ENCODE measurements at places on chromosomes 6 and 20.

GRCh38 chr6:25058441-25058840, 122.7 kb upstream of the RIPOR2 start:
- no peak for ATAC-seq

DNA sequence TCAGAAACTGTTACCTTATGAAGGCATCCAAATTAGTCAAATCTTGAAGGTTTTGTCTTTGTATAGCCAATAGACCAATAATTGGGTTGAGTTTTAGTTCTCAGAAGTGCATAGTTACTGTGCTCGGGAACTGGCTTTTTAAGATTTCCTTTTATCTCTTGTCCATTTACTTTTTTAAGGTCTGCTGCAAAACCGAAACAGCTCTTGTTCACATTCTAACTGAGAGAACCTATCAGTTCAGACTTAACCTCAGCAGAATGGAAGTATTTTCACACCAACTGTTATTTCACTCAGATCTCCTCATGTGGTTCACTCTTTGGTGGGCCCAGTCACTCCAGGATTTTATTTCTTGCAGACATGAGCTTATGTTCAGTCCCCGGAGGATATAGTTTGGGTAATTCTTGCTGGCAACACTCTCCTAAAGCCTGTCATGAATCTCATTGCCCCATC, 55.5 kb downstream of the TPBG start:
- no peak for ATAC-seq

GRCh38 chr20:49272654-49273053, 5.2 kb downstream of the ZNFX1 start:
- ATAC-seq, result no peak

DNA sequence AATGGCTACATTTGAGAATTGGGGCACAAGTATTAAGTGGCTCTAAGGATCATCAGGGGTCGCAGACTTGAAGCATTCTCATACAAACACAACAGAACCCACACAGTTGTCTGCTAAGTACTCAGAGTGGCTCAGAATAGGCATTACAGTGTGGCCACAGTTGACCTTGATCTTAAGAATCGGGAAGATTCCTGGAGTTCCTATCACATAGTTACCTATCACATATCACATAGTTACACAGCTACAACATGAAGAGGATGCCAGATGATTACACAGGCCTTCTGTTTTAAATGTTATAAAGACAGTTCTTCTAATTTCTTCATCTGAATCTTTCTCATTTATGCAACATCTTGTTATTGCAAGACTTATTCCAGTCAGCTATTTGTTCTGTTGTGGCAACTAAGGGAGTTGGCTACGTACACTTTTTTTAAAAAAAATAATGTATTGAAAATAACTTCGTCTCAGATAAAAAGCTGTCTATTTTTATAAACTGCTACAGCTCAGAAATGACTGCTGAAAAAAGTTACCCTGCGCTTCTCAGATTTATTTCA, 129.0 kb downstream of the REV3L start:
- no peak for ATAC-seq

Data from stimulated activated memory B cell treated with anti-CD40 and anti-IgM and Interleukin-4, amounts not matched to agents 10 μg/mL and 1 μg/mL and 100 μg/mL, for 72 hours (primary cell).